ENCODE measurements at places on chromosomes 7 and 10.
A peak's percentile ranks its signal among the peaks of the same experiment; 100 is the strongest.

DNA sequence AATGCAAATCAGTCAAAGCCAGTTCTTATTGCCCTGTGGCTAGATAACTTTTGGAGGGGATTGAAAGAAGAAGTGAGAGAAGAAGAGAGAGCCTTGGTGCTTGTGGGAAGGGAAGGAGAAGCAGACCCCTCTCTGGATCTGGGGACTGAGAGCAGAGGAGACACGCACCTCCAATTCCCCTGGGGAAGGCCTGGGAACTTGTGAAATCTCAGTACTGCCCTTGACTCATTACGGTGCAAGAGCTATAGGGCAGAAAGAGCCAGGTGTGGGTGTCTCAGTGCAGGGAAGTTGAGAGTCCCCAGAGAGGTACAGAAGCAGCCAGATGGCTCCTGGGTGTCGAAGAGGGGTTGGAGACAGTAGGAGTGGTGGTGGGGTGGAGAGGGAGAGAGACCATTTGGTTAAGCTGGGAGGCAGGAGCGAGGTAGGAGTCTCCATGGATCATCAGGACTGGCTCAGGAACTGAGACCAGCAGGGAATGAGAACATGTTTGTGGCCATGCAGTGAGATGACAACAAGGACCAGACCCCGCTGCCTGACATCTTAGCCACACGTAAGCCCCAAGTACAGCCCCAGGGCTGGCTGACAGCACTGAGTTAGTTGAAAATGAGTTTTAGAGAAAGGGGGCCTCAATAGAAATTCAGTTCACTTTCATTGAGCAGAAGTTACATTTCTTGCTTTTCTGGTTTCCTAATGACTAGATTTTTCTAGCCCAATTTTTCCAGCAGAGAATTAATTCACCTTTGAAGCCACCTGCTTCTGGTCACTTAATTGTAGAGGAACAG lies 238.2 kb downstream of the BUB3 start:
- DNase-seq = no peak

- no peak for DNase-seq
Observed at GRCh38 chr7:13489386-13489785, 500.1 kb downstream of the ETV1 start.

GRCh38 chr10:132141076-132141475 lies 45.7 kb upstream of the DPYSL4 start:
- DNase-seq = no peak

- peak; percentile 56 for DNase-seq
Observed at GRCh38 chr7:4712281-4713182, 30.4 kb downstream of the FOXK1 start.
